ENCODE measurements at places on chromosomes 3 and 15.

- DNase-seq = no peak
Measured at GRCh38 chr3:27715863-27716262, 6.3 kb downstream of the EOMES start.

DNA sequence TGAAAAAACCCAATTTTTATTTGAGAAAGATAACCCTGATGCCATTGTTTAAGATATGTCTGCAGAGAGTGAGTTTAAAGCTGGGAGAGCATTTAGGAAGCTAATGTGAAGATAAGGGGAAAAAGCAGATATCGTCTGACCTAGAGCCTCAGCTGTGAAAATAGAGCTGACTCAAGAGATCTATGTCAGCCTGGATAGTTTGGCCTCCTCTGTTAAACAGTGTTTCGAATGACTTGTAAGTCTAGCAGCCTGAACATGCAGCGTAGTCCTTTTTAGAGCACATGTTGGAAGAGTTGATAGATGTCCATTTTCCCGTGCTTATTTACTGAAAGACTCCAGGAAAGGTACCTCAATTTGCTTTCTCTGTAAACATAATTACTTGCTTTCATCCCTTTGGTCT is 48.1 kb downstream of the ALCAM start:
- no peak for DNase-seq

- no peak for DNase-seq
Measured at GRCh38 chr3:114270019-114270418, 23.8 kb upstream of the TIGIT start.

DNA sequence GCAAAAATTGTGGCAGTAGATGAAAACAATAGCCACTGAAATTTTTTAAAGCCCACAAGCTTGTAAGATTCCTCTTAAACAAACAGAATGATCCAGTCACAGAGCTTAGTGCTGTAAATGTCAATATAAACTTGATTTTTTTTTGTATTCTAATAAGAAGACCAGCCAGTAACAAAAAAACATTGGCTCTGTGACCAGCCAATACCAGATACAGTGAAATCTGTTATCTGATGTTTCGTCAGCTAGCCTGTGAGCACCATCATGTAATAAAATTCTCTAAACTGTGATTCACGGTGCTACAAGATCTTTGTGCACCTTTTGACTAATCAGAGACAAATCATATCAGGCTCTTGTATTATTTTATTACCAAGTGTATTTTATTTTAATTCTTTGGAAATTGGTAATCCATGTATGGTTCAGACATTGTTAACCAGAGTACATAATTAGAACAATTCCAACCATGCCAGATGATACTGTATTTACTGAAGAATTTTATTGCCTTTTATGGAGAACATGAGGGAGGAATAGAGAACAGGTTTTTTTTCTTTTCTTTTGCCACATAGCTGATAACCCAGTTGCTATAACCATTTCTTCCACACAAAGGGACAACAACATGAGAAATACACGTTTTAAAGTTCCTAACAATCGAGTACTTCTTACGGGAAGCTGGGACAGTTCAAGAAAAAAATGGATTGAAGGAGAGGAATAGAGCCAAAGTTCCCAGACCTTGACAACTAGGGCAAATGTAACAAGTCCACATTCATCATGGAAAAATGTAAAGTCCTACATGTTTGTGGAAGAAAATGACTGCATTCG is 71.9 kb downstream of the FILIP1L start:
- no peak for DNase-seq

GRCh38 chr3:11513817-11514135 is 129.9 kb downstream of the VGLL4 start:
- no peak for DNase-seq

GRCh38 chr3:53863145-53863544 is 16.8 kb downstream of the IL17RB start:
- no peak for DNase-seq

DNA sequence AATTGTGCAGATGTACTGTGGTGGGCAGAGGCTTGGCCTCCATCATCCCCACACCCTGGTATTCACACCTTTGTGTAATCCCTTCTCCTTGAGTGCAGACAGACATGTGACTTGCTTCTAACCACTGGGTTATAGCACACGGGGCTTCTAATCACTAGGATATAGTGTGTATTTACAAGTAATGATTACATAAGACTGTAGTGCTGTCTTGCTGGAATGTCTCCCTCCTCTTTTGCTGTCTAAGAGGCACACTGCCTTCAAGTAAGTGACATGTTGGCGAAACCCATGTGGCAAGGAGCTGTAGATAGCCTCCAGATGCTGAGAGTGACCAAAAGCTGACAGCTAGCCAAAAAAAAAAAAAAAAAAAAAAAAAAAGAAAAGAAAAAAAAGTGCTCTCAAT is 542.7 kb upstream of the MDFIC2 start:
- no peak for DNase-seq

GRCh38 chr3:102224171-102224570 is 210.6 kb upstream of the ZPLD1 start:
- peak; percentile 26 for DNase-seq

DNA sequence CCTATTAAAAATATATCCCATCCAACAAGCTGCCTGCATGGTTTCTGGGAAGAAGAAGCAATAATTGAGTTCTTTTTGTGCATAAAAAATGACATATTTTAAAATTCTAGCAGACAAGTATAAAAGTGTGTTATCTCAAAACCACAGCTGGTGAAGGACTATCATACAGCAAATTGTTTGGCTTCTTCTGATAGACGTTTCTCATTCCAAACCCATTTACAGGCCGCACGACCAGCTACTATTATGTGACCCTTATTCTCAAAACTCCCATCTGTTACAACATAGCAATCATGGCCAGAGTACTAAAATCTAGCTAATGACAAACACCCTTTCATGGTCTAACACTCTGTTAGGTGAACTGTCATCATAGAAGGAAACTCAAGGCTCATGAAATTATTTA is 21.7 kb downstream of the ETFA start:
- no peak for DNase-seq

GRCh38 chr15:91142106-91142744 is 42.2 kb downstream of the SV2B start:
- DNase-seq = no peak

DNA sequence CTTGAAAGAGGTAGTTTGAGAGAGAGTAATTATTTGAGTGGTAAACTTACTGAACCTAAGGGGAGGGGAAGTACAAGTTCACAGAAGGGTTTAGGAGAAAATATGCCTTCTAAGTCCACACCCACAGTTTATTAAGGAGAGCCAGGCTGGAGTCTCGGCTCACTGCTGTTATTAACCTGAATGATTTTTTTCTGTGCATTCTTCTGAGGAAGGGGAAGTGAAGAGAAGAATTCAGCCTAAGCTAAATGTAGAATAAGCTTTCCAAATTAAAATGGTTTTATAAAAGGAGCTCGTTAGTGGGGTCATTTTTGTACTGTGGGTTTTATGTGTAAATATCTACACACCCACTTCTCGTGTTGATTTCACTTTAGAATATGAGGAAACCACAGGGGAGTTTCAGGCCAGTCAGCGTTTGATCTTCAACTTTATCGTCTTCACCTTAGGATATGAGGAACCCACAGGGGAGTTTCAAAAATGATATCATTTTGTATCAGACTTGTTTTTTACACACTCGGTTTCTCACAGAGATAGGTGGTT is 1.5 kb downstream of the WHAMM start:
- DNase-seq = no peak

GRCh38 chr3:151225040-151225975 is 22.3 kb upstream of the GPR171 start:
- no peak for DNase-seq

- DNase-seq = no peak
Measured at GRCh38 chr3:143952569-143953072, 19.0 kb upstream of the DIPK2A start.

DNA sequence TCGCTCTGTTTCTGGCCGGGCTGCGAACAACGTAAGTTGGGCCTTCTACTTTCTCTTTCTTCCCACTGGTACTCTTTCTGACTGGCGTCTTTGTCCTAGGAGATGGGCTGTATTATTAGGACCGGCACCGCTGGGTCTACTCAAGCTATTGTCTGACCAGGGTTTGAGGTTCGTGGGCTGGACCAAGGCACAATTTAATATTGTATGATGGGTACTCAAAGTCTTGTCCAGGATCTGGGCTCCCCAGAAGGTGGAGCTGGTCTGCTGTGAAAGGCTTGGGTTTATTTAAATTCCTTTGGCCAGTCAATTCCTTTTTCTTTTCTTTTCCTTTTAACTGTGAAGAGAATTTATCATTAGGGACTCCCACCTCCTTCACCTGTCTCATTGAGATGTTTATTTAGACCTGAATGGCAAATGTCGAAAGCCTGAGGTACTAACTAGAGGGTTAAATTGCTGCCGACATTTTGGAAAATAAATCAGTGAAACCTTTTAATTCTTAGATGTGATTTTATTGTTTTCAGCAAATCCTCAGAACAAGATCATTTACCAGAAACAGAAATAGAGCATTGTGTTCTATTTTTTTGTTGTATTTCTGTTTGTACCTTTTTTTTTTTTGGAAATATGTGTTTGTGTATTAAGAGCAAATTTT is 410 bp downstream of the LRRC49 start:
- DNase-seq = no peak

GRCh38 chr15:52651868-52652267 is 27.3 kb downstream of the ATOSA start:
- peak; percentile 80 for DNase-seq

DNA sequence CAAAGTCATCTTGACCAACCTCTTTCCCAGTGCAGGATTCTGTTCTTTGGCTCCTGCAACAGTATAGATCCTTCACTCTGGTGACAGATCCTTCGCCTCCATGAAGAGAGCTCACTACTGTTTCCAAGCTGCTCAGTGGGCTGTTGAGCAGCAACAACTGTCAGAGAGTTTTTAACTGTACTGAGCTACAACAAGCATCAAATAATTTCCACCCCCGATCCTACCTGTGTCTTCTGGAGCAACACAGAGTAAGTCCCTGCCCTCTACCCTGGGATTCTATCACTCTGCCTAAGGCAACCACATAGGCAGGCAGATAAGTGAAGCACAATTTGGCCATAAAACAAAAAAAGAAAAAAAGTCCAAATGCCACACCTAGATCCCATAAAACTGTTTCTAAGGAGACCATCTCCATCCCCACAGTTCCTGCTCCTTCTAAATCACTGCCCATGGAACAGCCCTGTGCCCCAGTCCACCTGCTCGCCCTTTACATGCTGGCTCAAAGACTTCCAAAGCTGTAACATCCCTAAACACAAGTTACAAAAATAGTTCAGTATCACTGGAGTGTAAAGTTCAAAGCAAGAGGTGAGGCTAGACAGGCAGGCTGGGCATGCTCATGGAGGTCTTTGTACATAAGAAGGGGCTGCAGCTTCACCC is 37.8 kb upstream of the ANPEP start:
- no peak for DNase-seq

DNA sequence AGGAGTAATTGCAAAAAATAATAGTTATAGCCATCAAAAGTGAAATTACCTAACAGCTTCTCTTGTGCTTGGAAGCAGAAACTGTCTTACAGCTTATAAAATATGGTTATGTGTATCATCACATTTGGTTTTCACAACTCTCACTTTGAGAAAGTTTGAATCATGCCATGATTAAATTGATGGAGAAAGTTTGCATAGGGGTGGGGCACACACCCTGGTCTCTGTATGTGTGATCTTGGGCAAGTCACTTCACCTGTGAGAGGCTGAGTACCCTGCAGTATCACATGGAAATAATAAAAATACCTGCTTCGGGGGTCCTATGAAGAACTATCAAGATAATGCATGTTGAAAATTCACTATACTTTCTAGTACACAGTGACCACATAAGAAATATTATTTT is 471.4 kb downstream of the RAP2B start:
- DNase-seq = no peak

DNA sequence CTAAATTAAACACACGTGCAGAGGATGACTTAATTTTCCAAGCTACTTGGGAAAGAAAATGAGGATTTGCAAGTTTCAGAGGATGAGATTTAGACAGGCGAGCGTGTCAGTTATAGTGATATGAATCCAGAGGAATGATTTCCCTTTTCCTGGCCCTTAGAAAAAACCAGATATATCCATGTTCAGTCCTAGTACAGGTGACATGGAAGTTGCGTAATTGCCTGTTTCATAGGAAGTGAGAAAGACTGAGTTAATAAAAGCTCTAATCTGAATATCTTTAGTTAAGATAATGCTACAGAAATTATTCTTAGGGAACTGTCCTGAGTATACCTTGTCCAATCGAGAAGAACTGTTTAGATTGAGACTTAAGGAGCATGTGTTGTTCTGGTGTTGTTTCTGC is 490.5 kb downstream of the ZNF385D start:
- no peak for DNase-seq

- DNase-seq = no peak
Measured at GRCh38 chr3:31095255-31095654, 200.8 kb upstream of the GADL1 start.

DNA sequence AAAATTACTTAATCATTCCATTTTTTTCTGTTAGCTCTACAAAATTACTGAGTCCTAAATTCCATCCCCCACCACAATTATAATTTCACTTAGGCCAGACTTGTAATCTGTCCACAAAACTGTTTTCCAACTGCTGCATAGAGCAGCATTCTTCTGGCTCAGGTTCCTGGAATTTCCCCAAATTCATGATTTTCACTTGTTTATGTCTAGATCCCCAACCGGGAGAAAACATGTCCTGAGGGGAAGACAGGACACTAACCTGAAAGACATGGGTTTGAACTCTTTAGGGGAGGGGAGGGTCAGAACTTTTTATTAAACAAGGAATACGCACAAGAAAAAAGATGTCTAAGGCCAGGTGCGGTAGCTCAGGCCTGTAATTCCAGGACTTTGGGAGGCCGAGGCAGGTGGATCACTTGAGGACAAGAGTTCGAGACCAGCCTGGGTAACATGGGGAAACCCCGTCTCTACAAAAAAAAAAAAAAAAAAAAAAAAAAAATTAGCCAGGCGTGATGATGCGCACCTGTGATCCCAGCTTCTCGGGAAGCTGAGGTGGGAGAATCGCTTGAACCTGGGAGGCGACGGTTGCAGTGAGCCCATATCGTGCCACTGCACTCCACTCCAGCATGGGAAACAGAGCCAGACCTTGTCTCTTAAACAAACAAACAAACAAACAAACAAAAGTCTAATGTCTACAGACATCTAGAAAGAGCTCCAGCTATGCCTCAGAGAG is 1.5 kb downstream of the ETFA start:
- no peak for DNase-seq

GRCh38 chr15:56987286-56987685 is 68.8 kb downstream of the TCF12 start:
- DNase-seq = no peak

DNA sequence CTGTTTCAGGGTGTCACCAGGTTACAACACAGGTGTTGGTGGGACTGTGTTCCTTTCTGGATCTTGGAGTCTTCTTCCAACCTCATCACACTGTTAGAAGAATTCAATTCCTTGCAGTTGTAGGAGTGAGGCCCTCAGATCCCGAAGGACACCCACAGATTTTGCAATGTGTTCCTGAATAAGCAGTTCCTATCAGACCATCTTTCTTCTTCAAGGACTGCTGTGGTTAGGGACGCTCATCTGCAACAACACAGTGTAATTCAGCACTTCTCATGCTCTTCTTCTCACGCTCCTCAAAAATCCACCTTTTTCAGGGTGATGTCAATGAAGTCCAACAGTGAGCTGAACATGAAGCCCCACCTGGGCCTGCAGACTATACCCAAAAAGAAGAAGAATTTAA is 18.8 kb downstream of the TM2D3 start:
- DNase-seq = no peak

- no peak for DNase-seq
Measured at GRCh38 chr3:24156466-24156865, 211.4 kb downstream of the NR1D2 start.

- DNase-seq = peak; percentile 88
Measured at GRCh38 chr3:4825436-4826236, 153.6 kb upstream of the BHLHE40 start.

GRCh38 chr15:28899061-28899738 is 13.4 kb downstream of the APBA2 start:
- DNase-seq = no peak

- DNase-seq = no peak
Measured at GRCh38 chr3:37505415-37505814, 331.0 kb upstream of the LRRFIP2 start.

All from upper lobe of left lung (tissue), 6 donors.